ENCODE measurements at places on chromosomes 1 and 21. TPM values are rescaled to one million over a fixed set of nuclear protein-coding genes. Genes with fewer than 3 reads are reported as not detected.

Gene NBL1
- total RNA-seq = 9.3 TPM

Gene ZFYVE9
- 2.9 TPM for total RNA-seq

Gene TEDDM1
- not detected for total RNA-seq

Gene KIAA1614
- 0.22 TPM for total RNA-seq

Gene LCE2C
- total RNA-seq = not detected

Gene GREM2
- total RNA-seq = 0.57 TPM

Gene MSH4
- 1.1 TPM for total RNA-seq

Gene KRTAP12-2
- total RNA-seq = not detected

Gene FCAMR
- not detected for total RNA-seq

Gene PBX1
- 0.53 TPM for total RNA-seq

Gene PEAR1
- total RNA-seq = not detected

Gene SPRR5
- total RNA-seq = not detected

Gene SYDE2
- not detected for total RNA-seq

Gene PDC
- not detected for total RNA-seq

Gene ENO1
- 2,801 TPM for total RNA-seq

Gene PALMD
- total RNA-seq = not detected

Gene SMIM1
- not detected for total RNA-seq

- no peak for DNase-seq
These were observed 1.7 kb downstream of the EXOC8 start for GRCh38 chr1:231335663-231336602.

DNA sequence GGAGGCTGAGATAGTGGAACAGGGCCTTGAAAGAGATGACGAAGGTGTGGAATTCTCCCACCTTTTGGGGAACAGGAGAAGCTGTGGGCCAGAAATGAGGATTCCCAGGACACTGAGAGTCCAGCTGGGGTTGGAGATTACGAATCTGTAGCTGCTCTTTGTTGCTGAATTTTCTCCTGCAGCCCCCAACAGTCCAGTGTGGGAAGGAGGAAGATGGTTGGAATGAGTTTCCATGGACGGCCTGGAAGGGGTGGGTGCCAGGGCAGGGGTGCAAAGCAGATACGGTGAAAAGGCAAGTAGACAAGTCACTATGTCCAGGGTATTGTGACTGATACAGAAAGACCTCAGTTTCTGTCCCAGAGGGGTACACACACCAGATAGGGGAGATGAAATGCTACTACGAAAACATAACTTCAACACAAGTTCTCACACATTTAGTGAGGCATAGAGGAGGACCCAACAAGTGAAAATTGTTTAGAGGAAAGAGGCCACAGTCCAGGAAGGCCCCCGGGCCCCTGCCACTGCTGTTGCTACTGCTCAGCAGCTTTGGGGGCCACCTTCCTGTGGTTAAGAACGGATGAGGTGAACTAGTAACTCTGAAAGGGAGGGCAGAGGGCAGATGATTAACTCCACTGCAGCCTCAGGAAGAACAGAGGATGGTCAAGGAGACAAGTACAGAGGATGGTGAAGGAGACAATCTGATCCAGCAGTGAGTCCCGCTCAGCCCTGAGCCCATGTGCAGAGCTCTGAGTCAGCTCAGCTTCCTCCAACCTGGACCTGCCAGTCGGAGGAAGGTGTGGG lies 7.3 kb downstream of the CD244 start:
- DNase-seq = peak; percentile 83

DNA sequence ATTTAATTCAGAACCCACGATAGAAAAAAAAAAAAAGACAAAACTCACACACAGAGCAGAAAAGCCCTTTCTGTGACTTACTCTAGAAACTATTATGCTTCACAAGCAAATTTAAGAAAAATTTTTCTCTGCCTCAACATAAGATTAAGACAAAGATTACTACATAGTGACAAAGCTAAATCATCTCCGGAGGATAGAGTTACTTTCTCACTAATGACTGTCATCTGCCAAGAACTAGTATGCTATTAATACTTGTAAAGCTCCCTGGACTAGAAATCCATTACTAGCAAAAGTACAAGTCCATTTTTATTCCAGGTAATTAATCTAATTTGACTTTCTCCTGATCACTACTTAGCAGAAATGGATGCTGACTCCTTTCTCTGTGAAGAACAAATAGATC lies 25.9 kb downstream of the GREM2 start:
- no peak for DNase-seq

- no peak for DNase-seq
These were observed 14.6 kb upstream of the FLG2 start for GRCh38 chr1:152374451-152374850.

DNA sequence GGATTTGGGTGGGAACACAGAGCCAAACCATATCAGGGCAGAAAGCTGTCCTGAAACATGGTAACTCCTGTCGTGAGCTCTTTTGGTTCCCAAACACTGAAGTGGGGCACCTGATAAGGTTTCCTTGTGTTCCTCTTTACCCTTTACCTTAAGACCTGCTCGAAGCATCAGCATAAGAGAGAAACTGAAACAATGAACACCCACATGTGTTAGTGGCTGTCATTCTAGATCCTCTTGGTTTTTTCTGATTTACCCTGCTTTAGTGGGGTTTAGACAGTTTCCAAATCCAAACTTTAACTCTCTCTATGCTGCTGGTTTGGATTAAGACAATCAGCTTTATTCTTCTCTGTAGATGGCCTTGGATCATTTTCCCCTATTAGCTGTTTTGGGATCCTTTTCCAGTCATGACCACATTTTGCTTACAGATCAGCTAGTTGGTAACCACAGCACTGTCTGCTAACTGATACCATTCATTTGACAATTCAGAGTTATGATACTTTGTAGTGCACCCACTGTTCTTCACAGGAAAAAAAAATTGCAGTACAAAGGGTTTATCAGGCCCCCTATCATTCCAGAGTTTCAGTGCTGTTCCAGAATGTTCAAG lies 975 bp upstream of the MNDA start:
- DNase-seq = no peak

GRCh38 chr21:26098772-26099397 lies 71.7 kb downstream of the APP start:
- DNase-seq = no peak

DNA sequence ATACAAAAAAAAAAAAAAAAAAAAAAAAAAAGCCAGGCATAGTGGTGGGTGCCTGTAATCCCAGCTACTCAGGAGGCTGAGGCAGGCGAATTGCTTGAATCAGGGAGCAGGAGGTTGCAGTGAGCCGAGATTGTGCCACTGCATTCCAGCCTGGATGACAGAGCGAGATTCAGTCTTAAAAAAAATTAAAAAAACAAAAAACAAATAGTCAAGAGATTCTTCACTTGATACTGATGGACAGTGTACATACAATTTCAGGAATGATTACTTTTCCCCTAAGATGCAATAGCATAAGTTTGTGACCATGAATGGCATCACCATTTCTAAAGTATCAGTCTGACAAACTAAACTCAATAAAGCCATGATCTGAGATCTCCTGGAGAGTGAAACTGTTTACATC lies 60.8 kb upstream of the IVNS1ABP start:
- no peak for DNase-seq

GRCh38 chr1:59815892-59816291 lies 1.1 kb downstream of the HOOK1 start:
- DNase-seq = no peak

- DNase-seq = no peak
These were observed 51.8 kb downstream of the UTP25 start for GRCh38 chr1:209879539-209879938.

DNA sequence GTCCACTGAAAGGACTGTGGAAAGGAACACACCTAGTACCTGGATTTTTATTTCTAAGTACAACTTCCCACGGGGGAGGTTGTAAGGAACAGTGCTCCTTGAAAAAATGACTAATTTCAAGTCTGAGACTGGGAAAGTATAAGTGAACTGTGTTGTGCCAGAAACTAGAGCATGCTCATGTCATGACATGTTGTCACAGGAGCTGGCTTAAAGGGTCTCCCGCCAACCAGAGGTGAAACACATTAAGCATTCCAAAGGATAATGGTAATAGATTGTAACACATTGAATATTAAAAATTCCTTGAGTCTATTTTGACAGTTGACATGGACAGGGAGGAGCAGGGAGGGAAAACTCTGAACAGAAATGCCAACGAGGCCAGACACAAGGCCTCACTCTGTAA lies 6.3 kb downstream of the ATP2B4 start:
- no peak for DNase-seq

- DNase-seq = no peak
These were observed 30.9 kb upstream of the ANGPTL7 start for GRCh38 chr1:11158291-11158690.

GRCh38 chr1:170307426-170307825 lies 161.7 kb downstream of the NTMT2 start:
- DNase-seq = no peak

DNA sequence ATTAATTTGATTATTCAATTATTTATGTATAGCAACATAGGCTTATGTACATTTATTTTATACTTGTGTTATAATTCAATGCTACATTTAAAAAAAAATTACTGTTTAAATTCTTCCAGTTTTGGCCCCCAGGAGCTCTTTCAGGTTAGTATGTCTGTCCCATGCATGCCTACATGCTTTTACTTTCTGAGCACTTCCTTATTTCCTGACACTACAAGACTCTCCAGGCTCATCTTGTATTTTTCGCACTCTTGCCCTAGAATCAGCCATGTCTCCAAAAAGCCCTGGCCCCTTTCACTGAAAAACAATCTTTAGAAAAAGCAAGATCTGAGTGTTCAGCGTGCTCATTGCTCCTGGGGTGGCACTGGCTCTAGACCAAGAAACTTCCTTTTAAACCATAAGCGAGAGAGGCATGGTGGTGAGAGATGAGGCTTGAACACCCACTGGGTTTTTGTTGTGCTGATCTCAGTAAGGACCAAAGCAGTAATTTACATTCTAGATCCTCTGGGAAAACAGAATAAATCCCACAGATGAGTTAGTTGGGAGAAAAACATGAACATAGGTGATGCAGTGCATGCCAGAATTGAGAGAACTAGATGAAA lies 95.0 kb downstream of the SLC30A10 start:
- no peak for DNase-seq

- DNase-seq = no peak
These were observed 148.7 kb downstream of the HHAT start for GRCh38 chr1:210477328-210477924.

DNA sequence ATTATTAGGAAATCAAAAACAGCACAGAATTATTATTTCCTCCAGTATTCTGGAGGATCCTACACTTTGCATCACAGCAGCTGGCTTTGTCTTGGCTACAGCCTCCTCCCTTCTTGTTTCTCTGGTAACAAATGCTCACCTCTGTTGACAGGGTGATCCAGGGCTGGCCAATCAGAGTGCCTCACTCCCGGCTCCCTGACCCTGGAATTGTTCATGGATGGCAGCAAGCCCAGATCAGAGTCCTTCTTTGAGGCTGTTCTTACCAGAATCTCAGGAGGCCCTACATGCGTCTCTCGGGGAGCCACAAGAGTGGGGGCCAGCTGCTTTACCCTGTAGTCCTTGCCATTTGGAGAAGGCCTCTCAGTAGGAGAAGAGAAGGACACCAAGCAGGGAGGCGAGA lies 48.4 kb upstream of the IGSF5 start:
- no peak for DNase-seq

- DNase-seq = no peak
These were observed 103.3 kb upstream of the DPH5 start for GRCh38 chr1:101128846-101129245.

- DNase-seq = no peak
These were observed 35.2 kb downstream of the GRIK1 start for GRCh38 chr21:29904359-29905282.

GRCh38 chr1:43293896-43294760 lies 6.7 kb upstream of the TIE1 start:
- DNase-seq = no peak

GRCh38 chr1:229046251-229046853 lies 224.6 kb upstream of the RAB4A start:
- DNase-seq = no peak

- DNase-seq = no peak
These were observed 39.3 kb downstream of the HMGB4 start for GRCh38 chr1:33903210-33903589.

GRCh38 chr1:29513357-29513756 lies 277.0 kb downstream of the PTPRU start:
- no peak for DNase-seq

DNA sequence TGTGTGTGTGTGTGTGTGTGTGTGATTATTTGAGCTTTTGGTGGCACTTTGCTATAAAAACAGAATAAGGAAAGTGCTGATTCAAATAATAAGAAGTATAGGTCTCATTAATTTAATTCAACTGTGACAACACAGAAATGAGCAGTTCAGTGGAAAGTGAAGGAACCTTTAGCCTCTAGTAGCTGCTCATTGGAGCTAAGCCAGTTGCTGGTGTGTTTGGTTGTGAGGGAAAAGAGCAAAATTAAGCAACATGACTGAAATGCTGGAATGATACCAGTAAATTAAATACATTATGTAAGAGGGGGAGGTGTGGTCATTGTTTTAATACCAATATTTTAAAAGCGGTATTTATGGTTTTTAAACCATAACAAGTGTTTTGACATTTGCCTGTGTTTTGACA lies 55.2 kb downstream of the KIAA0040 start:
- DNase-seq = no peak

- DNase-seq = no peak
These were observed 148.5 kb upstream of the KCNK2 start for GRCh38 chr1:214934045-214934444.

GRCh38 chr1:180141381-180141934 lies 13.2 kb upstream of the QSOX1 start:
- no peak for DNase-seq

GRCh38 chr1:89167590-89168230 lies 8.1 kb downstream of the GBP7 start:
- no peak for DNase-seq

- DNase-seq = peak; percentile 78
These were observed 15.8 kb upstream of the TAS1R2 start for GRCh38 chr1:18875107-18875795.

DNA sequence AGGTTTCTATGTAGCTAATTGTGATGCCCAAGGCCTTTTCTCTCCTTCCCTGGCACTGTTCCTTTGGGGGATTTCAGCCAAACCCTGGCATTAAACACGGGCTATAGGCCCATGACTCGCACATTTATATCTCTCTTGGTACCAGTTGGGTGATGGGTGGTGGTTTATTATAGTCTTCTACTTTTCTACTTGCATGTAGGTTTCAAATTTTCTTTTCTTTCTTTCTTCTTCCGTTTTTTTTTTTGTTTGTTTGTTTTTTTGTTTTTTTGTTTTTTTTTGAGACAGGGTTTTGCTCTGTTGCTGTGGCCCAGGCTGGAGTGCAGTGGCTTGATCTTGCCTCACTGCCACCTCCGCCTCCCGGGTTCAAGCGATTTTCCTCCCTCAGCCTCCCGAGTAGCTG lies 1.1 kb downstream of the IL10RB start:
- no peak for DNase-seq

Data from natural killer cell treated with Interleukin-12 subunit alpha and Interleukin-12 subunit beta and Interleukin-15 and Interleukin-18, amount 100 ng/mL, for 72 hours (primary cell).